ENCODE measurements at places on chromosomes 7 and 10.

DNA sequence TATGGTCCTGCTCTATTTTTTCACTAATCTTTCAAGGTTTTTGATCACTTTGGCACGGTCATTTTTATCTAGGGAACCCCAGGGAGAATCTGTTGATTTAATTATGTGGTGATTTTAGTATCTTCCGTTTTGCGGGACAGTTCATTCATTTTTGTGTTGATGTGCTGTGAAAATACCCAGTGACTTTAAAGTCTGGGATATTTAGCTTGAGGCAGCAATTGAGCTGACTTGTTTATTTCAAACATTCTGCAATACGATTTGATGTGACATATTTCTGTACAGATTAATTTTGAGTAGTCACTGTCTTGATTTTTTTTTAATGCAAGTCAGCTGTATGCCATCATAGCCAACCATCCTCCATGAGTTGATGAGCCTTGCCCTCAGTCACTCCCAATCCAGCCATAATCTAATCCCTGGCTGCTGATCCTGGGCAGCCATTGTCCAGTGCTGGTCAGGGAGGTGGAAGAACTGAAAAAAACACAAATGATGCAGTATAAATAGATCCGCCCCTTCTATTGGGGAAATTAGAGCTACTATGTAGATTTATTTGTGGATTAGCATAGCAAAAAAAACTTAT is 183.4 kb downstream of the CCSER2 start:
- no peak for DNase-seq

DNA sequence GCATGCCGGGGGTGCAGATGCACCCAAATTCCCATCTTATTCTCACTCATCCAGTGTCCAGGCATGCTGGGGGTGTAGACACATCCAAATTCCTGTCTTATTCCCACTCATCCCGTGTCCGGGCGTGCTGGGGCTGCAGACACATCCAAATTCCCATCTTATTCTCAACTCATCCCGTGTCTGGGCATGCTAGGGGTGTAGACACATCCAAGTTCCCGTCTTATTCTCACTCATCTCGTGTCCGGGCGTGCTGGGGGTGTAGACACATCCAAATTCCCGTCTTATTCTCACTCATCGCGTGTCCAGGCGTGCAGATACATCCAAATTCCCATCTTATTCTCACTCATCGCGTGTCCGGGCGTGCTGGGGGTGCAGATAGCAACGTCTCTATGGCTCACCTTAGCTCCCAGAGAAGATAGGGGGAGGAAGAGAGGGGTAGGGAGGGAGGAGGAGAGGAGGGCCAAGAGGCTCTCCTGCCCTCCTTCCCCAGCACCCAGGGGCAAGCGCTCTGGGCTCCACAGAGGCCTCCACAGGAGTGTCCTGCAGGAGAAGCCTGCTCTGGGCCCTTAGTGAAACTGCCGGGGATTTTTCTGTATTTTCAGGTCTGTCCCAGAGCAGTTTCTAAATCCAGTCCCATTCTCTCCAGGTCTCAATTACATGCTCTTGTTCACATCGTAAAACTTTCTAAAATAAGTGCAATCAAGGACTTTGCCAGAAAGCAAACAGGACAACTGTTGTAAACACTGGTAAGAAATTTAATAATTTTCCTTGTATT is 210.8 kb downstream of the DIP2C start:
- no peak for DNase-seq

DNA sequence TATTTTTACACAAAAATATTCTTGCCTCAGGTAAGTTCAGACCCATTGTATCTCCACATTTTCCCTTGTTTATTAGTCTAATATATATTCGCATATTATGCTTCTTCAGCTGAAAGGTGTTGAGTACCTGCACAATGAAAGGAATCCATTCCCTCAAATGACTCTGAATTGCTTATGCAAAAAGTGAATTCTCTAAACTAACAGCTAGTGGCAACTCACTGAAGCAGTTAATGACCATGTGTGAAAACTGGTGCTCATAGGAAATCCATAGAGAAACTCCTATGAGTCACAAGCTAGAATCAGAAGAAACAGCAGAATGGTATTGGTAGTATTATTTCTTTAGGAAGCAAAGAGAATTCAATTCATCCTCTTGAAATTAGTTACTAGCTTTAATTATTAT is 33.5 kb upstream of the RNF148 start:
- DNase-seq = no peak

GRCh38 chr10:17239345-17240085 is 11.5 kb downstream of the VIM start:
- no peak for DNase-seq
